Activated CD8-positive, alpha-beta memory T cell treated with anti-CD3 and anti-CD28 coated beads for 1 hour (primary cell): ENCODE measurements at places on chromosomes 7 and 10.

DNA sequence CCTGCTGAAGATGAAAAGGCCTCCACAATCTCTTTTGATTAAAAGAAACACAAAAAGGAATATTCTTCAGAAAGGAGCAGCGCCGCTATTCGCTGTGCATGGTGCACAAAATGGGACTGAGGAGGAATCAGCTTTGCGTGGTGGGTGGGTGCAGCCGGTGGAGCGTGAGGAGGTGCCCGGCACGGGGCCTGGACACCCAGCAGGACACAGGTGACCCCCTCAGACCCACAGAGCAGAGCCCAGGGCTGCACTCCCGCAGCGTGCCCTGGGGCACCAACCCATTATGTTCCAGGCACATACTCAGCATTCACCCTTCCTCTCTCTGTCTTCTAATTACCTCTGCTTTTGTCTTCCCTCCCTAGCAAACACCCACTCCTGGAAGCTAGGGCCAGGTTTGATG is 238.0 kb upstream of the PPP2R2D start:
- DNase-seq, result no peak

GRCh38 chr10:517241-517830 is 172.1 kb downstream of the DIP2C start:
- DNase-seq, result no peak

DNA sequence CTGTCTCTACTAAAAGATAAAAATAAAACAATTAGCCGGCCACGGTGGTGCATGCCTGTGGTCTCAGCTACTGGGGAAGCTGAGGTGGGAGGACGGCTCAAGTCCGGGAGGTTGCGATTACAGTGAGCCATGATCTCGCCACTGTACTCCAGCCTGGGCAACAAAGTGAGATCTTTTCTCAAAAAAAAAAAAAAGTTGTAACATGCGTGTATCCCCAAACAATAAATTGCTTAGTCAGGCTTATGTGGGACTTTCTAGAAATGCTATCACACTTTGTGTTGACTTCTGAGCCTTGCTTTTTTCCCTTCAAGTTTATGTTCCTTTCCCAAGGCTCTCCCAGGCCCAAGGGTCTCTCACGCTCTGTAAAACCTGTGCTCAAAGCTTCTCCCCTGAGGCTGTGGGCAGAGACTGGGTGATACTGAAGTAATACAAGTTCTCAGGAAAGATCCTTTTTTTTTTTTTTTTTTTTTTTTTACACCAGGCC is 88.0 kb upstream of the TNS3 start:
- DNase-seq, result no peak

DNA sequence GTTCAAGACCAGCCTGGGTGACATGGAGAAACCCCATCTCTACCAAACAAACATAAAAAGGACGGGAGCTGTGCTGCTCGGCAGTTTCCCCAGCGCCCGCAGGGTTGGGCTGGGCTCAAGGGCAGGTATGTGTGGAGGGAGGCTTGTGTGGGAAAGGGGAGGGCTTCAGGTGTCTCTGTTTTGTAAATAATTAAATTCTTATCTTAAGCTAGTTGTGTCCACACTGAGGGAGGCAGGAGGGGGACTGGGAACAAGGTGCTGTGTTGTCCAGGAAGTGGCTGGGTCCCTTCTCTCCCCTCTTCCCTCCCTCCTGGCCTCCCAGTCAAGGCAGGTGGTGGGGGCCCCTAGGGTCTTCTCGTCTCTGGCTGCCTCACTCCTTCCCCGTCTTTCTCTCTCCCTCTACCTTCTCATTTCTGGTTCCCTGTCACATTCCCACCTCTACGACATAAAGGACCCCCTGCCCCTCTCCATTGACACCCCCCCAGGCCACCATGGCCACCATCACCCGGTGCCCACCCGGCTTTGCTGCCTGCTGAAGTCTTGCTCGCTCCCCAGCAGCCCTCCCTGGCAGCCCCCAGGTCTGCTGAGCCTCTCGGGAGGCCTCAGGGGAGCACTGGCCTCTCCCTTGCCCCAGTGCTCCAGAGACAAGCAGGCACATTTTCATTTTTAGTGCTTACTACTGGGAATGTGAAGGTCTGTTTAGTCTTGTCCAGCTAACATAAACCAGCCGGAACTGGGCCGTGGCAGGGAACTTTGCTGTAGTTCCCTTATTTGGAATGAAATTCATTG is 19.3 kb downstream of the NEURL1 start:
- DNase-seq, result no peak

- no peak for DNase-seq
Measured at GRCh38 chr7:12706900-12707536, 19.6 kb downstream of the ARL4A start.

DNA sequence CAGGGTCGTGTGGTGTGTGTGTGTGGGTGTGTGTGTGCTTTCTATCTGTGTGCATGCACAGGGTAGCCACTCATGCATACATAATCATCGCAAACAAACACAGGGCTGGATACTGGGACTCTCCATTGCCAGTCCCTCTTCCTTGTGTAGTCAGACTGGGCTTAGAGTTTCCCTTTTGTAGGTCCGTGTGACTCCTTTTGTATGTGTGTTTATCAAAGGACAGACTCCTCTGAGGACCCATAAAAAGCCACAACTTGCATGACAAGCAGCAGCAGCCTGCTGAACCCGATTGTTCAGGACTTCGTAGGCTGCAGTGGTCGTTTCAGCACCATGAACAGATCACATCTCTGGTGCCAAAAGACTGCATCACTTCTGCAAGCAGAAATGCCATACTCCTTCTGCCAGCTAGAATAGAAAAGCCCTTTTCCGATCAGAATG is 895 bp downstream of the VSTM2A start:
- no peak for DNase-seq

DNA sequence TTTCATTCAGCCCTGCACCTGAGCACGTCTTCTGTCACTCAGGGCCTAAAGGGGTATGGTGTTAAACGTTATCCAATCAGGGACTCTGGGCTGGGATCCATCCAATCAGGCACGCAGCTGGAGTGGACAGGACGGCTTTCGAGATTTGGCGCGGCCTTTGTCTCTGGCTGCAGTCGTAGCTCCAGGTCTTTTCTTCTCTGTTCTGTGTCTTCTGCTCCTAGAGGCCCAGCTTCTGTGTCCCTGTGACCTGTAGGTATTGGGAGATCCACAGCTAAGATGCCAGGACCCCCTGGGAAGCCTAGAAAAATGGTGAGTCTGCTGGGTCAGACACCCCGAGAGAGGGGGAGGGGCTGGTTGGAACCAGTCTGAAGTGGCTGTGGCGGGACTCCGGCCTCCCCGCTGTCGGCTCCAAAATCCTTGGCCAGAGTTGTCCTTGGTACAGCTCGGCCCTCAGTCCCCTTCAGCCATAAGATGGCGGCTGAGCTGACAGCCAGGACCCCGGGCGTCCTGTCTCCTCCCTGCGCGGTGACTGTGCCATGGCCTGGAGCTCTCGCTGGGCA is 11.7 kb upstream of the ZNF680 start:
- no peak for DNase-seq

DNA sequence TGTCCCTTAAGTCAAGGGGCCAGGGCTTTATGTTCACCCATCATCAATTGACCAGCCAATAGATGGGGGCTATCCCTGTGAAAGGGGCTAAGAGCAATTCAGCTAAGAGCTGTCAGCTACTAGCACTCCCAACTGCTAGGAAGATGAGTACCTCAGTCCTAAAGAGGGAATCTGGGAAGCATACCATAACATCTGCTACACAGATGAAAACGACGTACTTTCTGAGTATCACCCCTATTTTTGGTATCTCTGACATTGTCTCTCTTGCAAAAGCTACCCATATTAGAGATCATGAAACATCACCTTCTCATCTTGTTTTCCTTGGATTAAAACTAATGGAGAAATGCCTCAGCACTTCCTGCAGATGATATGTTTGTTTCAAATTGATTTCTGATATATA is 7.5 kb upstream of the SMNDC1 start:
- no peak for DNase-seq

DNA sequence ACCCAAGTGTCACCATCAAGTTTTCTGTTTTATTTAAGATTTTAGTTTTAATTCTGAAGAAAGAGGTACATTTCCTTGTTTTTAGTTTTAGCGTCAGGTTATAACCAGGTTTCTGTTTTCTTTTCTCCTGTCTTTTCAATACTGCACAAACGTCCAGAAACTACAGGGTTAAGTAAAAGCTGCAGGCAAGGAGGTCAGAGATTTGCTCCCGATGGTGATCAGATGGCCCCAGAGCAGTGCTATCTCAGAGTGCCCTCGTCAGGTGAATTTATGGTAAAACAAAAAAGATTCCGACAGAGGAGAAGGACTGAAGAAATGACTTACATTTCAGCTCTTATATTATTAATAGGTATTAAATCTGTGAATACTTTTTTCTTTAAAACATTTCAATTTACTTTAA is 128.2 kb downstream of the STRA8 start:
- no peak for DNase-seq

DNA sequence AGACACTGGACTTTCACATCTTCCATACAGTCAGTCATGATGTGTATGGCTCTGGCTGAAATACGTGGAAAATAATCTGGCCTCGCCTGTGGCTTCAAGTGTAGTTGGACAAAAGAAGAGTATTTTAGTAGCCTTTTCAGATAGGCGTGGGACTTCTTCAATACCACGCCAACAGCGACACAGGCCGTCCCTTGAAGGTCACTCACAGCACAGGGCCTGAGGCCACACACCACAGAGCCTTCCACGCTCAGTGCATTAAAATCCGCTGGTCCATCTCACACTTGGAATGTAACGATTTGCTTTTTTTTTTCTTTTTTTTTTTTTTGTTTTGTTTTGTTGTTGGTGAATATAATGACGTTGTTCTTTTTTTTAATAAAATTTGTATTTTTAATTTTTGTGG is 51.8 kb upstream of the SUN1 start:
- no peak for DNase-seq

- DNase-seq, result no peak
Measured at GRCh38 chr10:30172673-30173072, 113.3 kb upstream of the JCAD start.

GRCh38 chr10:101007099-101007711 is 7.6 kb downstream of the LZTS2 start:
- no peak for DNase-seq

- no peak for DNase-seq
Measured at GRCh38 chr7:105875505-105875904, 894 bp downstream of the ATXN7L1 start.

DNA sequence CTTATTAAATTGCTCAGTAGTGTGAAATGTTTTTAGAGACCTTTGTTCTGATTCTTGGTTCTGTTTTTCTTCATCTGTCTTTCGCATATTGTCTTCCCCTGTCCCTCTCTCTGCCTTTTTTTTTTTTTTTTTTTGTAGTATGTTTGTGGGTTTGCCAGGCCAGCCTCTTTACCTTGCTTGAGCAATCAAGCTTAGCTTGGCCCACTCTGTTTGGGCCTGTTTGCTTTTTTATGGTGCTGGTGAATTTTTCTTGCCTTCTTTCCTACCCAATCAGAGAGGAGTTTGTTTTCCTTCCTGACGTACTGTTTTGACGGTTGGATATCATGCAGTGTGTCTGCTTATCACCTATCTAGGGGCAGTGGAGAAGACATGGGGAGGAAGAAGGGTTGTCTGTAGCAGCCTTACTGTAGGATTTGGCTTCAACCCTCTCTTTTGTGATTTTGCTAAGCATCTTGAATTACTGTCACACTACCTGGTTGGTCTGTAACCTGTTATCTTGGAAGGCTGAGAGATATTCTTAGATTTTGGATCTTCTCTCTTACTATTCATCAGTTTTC is 64.0 kb downstream of the BBS9 start:
- DNase-seq, result no peak

DNA sequence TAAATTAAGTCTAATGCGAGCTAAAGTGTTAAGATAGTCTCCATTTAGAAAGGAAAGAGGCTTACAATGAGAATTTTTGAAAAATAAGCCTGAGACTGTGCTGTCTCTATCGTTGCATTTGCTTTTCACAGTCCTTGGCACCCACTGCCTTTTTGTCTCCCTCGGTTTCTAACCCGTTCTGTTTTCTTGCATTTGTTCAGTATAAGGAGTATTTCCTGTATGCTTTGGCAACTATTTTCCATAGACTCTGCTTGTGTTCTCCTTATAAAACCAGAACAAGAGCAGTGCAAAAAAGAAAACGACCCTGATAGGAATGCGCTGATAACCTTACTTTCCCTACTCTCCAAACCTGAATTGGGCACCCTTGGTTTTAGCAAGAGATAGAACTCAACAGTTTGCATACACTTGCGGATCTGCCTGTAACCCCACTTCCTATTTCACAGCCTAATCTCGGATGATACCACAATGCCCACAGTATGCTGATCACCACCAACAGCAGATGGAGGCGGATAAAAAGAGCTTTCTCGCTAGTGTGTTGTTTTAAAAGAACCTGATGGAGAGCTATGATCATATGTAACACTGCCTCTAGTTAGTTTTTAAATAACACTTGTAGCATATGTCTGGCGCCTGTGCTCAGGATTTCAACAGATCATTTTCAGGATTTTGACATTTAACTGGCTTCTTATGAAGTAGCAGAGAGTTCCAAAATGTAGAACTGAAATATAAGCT is 1.6 kb upstream of the ARHGAP12 start:
- DNase-seq, result no peak

- no peak for DNase-seq
Measured at GRCh38 chr7:101315336-101315735, 6.3 kb downstream of the IFT22 start.

DNA sequence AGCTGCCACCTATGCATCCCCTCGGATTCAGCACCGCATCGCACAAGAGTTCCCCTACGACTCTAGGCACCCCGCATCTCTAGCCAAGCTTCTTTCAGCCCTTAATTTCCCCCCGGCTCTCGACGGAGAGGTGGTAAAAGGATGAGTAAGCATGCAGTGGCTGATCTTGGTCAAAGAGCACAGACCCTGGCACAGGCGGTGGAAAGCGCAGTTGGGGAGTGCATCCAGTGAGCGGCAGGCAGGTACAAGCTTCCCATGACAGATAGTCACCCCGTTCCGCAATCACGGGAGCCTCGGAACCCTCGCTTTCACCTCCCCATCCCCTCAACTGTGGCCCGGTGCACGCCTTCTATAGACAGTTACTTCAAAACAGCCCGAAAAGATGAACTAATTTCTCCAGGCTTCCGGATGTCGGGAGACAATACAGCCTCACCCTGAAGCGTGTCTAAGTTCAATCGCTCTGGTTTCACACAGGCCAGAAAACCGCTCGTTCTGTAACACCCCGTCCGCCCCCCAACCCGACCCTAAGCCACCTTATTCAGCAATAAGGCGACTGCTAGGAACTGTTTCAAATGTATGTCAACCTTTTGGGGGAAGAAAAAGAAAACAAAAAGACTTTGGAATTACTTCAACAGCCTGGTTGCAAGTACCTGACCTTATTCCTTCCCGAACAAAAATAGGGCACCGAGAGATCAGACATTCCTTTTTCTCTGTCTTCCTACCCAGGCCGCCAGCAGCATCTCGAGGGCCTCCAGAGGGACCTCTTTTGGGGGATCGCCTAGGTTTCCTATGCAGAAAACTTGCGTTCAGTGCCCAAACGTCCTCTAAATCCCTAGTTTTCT is 1.4 kb downstream of the RHEB start:
- peak; percentile 25 for DNase-seq

DNA sequence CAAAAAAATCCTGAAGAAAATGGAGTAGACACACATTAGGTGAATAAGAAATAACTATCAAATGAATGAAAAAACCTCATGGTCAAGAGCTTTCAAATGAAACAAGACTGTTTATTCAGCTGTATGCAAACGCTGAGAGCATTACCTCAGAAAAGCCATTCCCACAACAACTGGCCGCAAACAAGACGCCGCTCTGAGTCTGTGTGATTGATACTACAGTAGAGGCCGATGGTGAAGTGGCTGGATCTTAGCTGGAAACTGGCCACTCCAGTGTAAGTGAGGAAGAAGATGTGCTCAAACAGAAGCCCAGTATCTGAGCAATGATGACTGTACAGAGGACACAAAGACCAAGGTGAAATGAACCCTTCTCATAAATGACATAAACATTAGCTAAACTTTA is 252.4 kb upstream of the GHITM start:
- DNase-seq, result no peak
